ENCODE measurements at places on chromosomes 6 and 20.
A peak's percentile ranks its signal among the peaks of the same experiment; 100 is the strongest.

GRCh38 chr6:137761072-137761471 lies 106.0 kb upstream of the TNFAIP3 start:
- DNase-seq = no peak

DNA sequence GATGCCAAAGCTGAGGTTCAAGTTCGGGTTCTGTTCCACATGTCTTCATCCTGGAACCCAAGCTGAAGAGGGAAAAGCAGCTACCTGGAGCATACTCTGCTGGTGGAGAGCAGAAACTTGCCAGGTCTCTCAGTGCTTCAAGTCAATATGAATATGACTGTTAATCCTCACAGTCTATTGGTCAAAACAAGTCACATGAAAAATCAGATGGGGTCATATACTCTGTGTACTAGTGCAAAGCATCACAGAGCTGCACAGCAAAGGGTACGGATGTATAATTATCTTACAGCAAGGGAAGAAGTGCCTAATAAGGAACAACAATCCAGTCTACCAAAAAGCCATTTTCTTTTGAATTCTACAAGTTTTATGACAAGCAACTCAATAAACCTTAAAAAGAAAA lies 11.6 kb downstream of the NCOA7 start:
- DNase-seq = no peak

DNA sequence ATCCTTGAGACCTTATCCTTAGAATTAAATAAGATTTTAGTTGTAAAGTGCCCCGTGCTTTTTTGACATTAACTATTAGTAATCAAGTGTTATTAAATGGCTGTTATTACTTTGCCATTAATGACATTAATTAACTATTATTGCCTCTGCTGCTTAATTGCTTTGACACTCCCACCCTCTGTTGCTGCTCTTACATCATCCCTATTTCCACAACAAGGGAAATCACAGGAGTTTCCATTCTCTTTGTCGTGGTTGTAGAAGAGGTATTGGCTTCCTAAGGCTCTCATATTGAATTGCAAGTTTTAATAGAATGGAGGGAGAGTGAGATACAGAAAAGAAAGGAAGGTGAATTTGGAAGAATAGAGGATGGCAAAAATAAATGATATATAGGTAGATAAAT lies 545.8 kb downstream of the MMUT start:
- DNase-seq = no peak

- peak; percentile 56 for DNase-seq
Measured at GRCh38 chr6:138765896-138766655, 7.5 kb upstream of the CCDC28A start.

DNA sequence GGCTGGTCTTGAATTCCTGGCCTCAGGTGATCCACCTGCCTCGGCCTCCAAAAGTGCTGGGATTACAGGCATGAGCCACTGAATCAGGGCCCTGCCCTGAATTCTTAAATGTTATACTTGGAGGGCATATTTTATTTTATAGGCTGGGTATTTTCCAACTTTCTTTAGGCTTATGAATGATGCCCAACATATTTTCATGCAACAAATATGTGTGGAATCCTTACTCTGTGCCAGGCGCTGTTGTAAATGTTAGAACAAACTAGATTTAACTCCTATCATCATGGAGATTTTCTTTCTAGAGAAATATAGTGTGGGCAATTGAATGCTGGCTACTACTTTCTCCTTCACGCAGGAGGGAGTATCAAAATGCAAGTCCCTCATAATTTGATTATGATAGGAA lies 71.2 kb downstream of the SAMD5 start:
- DNase-seq = no peak

- no peak for DNase-seq
Measured at GRCh38 chr6:46734867-46735719, at the start of gene PLA2G7. PLA2G7 (minus strand) TSS chr6:46735375; CDS start chr6:46722891, 12,484 bp downstream.

- DNase-seq = no peak
Measured at GRCh38 chr6:161971043-161971442, 697.2 kb upstream of the AGPAT4 start.

DNA sequence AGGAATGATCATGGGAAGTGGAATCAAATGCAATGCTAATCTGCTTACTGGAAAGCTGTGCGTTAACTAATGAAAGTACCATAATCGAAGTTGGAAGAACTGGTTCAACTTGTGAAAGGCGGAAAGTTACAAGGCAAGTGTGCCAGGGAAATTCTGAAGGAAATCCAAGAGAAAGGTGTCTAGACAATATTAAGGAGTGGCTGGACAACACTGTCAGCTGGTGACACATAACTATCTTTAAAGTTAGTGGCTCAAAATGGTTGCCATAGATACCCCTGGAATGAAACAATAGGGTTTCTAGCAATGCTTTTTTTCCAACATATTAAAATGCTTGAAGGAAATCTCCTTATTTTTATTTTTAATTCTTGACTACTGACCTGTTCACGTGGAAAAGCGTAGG lies 90.4 kb downstream of the BMP2 start:
- DNase-seq = no peak

GRCh38 chr6:105624021-105624420 lies 221.1 kb upstream of the PREP start:
- no peak for DNase-seq

- DNase-seq = no peak
Measured at GRCh38 chr6:151436802-151437201, 15.1 kb downstream of the RMND1 start.

- DNase-seq = no peak
Measured at GRCh38 chr20:41784209-41784958, 166.2 kb upstream of the CHD6 start.

DNA sequence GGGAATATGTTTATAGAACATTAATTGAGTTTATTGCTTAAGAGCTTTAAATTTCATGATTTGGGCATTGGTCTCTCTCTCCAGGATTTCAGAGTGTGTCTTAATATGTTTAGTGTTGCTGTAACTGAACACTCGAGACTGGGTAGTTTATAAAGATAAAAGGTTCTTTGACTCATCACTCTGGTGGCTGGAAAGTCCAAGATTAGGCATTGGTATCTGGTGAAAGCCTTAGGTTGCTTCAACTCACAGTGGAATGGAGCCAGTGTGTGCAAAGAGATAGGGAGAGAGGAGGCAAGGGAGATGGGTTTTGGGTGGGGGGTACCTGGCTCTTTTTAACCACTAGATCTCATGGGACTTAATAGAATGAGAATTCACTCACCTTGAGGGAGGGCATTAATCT lies 35.6 kb upstream of the DTNBP1 start:
- no peak for DNase-seq

- peak; percentile 7 for DNase-seq
Measured at GRCh38 chr6:157867155-157867559, 44.1 kb downstream of the SNX9 start.

DNA sequence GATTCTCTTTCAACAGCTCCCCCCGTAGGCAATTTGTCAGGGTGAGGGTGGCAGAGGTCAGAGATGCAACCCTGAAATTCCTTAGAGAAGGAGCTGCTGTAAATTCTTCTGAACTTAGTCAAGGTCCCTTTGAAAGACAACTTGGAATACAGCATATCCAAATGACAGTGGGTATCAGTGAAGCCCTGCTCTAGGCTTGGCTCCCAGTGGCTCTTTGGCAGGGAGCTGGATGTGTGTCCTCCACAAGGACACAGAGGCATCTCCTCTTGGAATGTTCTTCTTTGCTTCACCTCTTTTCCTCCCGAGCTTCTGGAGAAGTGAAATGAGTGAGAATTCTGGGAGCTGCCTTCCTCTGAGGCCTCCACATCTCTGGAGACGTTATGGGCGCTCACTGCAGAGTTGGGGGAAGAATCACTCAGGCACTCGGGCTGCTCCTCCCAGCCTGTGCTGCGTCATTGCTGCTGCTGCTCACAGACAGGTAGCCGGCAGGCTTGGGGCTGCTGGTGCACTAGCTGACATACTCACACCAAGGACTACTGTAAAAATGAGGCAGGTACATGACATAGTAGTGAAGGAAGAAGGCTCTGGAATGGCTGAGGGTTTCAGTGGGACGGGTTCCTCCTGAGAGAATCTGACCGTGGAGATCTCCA lies 34.1 kb downstream of the DYNLT1 start:
- no peak for DNase-seq

GRCh38 chr20:13991311-13991710 lies 897 bp upstream of the SEL1L2 start:
- DNase-seq = no peak

- no peak for DNase-seq
Measured at GRCh38 chr20:44302736-44303135, 8.3 kb downstream of the FITM2 start.
